ENCODE measurements at places on chromosomes 7 and 10.
A peak's percentile ranks its signal among the peaks of the same experiment; 100 is the strongest.

- no peak for DNase-seq
These were observed 251.2 kb downstream of the KCNMA1 start for GRCh38 chr10:77386365-77386764.

DNA sequence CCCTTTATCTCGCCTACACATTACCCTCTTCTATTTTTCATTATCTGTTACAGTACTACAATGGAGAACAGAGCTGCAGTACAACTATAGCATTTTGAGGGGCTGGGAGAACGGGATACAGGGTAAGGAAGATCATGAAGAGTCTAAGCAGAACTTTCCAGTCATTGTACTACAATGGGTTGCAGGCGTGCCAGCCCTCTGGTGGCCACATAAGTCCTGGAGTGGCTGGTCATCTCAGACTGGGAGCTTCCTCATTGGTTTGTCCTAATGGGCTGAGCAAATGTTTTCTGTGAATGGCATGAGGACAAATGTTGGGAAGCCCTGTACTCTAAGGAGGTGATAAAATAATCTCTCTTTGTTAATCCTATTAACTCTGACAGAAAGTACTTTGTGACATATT lies 33.0 kb downstream of the TMEM106B start:
- DNase-seq, result peak; percentile 5

DNA sequence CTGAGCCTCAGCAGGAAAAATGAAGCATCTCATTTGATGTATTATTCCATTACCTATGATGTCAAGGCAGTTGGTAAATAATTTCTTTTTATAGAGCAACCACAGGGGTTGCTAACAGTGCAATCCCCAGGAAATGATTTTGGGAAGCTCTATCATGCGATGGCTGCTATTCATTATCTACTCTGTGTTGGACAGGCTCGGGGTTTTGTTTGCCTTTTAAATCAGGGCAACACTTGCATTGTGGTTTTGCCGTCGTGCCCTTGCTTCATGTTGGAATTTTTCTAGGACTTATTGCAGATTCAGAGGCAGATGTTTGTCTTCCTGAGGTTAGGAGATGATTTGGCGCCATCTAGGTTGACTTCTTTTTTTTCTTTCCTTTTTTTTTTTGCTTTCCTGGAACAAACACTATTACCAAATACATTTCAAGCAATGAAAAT lies 128.4 kb downstream of the BICC1 start:
- peak; percentile 99 for DNase-seq

GRCh38 chr10:116742367-116743265 lies at the start of gene HSPA12A:
Gene HSPA12A (minus strand): TSS chr10:116742566. CDS start chr10:116742469, 97 bp downstream.
- DNase-seq, result peak; percentile 69

GRCh38 chr7:151794508-151795167 lies 82.3 kb downstream of the PRKAG2 start:
- DNase-seq, result peak; percentile 56

GRCh38 chr7:5682551-5683279 lies 98.7 kb downstream of the RNF216 start:
- no peak for DNase-seq

DNA sequence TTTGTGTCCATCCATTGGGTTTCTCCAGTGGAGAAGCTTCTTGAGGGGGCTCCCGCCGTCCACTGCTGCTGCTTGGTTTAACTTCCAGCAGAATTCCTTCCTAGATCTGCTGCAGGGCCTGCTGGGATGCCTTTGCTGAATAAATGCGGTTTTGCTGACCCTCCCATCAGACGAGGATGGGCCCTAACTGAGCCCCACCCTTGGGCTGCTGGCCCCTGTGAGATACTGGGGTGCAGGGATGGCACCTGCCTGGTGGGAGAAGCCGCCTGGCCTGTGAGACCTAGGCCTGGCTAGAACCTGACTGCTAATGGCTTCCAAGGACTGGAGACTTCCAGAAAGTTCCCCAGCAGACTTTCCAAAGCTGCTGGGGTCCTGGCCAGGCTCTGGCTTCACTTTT lies 43.8 kb downstream of the ZNF467 start:
- DNase-seq, result no peak

DNA sequence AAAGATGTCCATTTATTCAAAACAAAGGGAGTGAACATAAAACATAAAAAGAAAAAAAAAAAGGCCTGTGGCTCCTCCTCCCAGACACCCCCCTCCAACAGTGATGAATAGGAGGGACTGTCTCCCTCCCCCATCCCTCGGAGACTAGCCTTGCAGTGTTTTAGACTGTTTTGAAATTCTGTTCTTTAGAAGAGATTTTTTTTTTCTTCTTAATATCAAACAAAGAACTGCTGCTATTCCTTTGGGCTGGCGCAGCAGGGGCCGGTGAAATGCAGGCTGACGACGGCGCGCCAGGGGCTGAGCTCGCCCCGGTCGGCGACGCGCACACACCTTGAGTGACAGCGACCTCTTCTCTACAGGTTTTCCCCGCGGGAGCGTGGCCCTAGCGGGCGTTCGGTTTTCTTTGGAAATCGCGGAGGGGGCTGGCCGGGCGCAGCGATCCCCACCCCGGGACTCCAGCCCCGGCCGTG lies at the start of gene LANCL2:
Gene LANCL2, plus strand, starts transcription at position 133 of the 470 bp plus-strand sequence. CDS start 689 bp downstream, outside the sequence.
- peak; percentile 30 for DNase-seq

All from fibroblast of skin of right quadriceps (primary cell).